ENCODE measurements at places on chromosomes 2 and 18.

GRCh38 chr18:55100817-55101457 is 141.7 kb upstream of the CCDC68 start:
- DNase-seq: no peak

DNA sequence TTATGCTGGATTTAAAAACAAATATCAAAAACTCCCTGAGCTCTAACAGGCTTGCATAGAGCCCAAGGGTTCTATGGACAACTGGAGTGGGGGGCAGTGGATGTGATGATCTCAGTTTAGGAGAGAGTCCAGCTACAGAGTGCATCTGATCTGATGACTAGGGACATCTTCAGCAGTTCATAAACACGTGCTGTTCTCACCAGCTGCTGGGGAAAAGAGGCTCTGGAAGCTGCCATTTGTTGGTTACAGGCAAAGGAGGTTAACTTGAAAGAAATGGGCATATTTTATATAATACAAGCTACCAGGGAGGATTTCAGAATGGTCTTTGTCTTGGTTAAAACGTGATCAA is 36.0 kb upstream of the ZNF396 start:
- no peak for DNase-seq

DNA sequence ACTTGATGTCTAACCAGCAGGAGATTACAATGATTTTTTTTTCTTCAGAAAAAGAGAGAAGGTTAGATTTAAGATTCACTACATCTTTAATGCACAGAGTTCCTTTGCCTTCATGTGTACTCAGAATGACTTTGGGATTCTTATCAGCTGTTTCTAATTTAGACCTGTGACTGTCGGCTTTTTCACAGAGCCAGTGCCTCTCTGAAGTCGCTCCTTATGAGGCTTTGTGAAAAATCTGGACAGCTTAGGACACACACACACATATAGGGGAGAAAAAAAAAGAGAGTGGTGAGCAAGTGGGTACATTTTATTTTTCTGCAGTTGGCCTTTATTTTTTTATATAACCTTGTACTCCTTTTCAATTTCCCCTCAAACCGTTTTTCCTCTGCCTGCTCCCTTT is 893.1 kb upstream of the CELF4 start:
- no peak for DNase-seq

DNA sequence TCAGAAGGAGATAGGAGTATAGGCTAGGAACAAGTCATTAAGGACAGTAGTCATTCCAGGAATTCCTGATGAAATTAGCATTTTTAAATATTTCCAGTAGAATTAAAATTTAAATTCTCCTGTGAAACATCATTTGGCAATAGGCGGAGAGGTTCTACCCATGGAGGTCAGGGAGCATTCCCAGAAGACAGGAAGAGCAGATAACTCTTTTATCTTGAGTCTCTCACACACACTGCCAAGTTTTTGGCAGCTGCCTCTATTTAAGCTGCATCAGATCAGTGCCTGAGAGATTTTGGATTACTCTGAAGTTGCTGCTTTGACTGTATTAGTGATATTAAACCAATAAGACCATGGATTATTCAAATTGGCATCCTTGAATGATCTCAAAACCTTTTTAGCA is 714.7 kb downstream of the EPHA4 start:
- no peak for DNase-seq

DNA sequence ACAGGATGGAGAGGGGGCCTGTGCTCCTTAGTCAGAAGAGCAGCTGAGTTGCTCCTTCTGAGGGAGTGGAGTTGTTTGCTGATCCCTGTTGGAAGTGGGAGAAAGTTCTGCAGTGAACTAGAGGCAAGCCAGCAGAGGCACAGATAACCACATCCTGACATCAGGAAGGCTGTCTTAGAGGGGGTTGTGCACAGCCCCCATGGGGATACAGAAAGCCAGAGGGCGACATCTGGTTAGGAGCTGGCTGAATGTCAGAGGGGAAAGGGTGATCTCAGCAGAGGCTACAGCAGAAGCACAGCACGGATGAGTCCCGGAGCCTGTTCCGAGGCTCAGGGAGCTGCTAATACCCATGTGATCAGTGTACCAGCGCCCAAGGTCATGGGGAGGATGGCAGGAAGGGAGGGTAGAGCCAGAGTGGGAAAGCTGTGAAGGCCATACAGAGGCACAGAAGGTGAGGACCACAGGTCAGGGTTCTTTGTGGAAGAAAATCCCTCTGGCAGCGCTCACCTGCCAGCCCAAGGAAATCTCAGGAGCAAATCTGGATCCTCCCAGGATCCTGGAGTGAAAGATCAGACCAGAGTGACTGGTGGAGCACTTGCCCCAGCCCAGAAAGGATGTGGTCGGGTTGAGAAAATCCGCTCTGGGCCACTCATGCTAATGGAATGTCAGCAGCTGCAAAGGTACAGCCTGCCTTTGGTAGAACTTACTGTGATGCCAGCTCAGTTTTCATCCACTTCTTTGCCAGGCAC is 111.8 kb downstream of the STPG4 start:
- DNase-seq: no peak

DNA sequence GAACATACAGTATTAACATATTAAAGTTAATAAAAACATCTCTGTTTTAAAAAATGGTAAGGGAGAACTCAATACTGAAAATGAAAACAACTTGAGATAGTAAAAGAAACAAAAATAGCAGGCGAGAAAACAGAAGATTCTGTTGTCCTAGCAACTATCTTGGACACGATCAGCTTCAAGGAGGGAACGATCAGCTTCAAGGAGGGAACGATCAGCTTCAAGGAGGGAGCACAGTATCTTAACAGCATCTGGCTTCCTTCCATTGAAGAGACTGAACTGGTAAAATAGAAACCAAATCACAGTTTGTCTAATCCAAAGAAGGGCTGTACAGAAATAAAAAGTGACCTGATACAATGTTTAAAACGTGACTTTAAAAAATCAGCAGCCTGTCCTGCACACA is 51.8 kb downstream of the NDUFA10 start:
- DNase-seq: no peak

Data from stimulated activated CD8-positive, alpha-beta memory T cell treated with anti-CD3 and anti-CD28 coated beads, Interleukin-4, amount 100 ng/mL, for 4 hours (primary cell).